Fibroblast of mammary gland (primary cell): ENCODE measurements at places on chromosomes 13 and 19.

DNA sequence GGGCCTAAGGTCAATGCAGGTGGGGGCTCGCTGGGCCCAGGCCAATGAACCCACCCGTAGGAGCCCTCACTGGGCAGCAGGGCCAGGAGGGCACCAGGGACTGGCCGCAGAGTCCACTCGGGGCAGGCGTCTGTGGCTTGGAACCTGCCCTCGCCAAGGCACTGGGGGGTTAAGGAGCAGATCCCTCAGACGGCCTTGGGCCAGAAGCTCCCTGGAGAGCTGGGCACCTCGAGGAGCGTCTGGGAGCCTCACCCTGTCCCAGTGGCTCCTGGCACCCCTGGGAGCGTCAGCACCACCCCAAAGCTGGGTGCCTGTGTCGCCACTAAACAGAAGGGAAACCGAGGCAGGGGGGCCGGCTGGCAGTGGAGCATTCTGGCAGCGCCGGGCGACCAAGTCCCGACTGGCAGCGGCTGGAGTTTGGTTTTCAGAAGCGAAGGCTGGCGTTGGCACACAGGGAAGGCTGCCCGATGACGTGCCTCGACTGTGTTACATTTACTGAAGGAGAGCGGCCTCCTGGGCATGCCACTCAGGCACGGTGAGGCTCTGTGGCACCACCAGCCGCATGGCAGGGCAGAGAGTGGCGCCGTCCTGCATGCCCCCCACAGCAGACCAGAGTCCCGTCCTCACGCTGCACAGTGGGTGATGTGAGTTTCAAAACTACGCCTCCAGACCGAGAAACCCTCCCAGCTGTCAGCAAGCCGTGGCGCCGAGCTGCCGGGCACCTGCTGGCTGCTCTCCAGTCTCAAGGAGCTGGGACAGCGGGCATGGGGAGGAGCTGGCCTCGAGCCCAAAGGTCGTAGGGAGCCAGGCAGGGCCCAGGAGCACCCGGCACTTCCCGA, 9.2 kb upstream of the MEX3D start:
- DNase-seq: no peak

DNA sequence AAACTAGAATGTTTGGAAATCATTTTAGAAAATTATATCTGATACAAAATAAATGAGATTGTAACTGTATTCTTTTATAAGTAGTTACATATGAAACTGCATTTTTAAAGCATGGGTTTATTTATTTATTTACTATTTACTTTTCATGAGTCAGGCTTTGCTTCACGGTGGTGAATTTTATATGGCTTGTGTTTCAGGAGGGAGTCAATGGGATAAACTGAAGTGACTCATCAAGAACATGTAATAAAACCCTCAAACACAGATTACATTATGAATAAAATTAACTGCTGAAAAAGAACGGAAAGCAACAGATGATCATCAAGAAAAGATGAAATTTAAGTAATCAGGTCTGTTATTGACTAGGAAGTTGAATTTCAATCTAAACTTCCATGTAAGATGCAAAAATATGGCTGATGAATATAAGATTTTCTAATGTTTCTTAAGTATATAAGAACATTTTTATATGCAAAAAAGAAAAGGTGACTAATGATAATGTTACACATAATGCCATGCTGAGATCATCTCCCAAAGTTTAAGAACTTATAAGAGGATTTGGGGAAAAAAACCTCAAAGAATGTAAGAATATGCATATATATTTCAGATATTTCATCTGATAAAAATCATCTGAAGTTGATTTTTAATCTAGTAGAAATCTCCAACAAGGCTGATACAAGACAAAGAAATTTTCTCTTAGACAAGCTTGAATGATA, 383.6 kb downstream of the SLITRK1 start:
- DNase-seq: peak; percentile 79

DNA sequence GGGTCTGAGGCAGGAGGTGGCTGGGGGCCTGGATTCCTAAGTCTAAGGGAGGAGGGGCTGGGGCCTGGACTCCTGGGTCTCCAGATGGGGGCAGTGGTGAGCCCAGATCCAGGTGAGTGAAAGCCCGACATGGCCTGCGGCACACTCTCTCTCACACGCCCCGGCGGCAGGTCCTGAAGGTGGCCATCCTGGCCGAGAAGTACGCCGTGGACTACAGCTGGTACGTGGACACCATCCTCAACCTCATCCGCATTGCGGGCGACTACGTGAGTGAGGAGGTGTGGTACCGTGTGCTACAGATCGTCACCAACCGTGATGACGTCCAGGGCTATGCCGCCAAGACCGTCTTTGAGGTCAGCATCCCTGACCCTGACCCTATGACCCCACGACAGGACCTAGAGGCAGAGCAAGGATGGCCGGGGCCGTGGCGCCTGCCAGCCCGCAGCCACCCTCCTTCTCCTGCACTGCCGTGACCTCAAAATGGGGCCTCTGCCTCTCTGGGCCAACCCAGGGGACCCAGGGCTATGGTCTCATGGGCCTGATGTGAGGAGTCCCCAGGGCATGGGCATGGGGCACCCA, 13.2 kb downstream of the FUZ start:
- DNase-seq: no peak

- peak; percentile 91 for DNase-seq
Measured at GRCh38 chr13:20616059-20616797, 49.3 kb downstream of the IFT88 start.

DNA sequence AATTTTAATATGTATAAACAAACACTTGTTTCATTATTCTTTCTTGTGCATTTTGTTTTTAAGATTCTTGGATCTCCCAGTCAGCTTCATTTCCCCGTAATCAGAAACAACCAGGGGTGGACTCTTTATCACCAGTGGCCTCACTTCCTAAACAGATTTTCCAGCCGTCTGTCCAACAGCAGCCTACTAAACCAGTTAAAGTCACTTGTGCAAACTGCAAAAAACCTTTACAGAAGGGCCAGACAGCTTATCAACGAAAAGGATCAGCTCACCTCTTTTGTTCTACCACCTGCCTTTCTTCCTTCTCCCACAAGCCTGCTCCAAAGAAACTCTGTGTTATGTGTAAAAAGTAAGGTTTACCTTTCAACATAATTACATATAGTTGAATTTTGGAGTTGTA, 44.3 kb downstream of the ZMYM2 start:
- DNase-seq: no peak

DNA sequence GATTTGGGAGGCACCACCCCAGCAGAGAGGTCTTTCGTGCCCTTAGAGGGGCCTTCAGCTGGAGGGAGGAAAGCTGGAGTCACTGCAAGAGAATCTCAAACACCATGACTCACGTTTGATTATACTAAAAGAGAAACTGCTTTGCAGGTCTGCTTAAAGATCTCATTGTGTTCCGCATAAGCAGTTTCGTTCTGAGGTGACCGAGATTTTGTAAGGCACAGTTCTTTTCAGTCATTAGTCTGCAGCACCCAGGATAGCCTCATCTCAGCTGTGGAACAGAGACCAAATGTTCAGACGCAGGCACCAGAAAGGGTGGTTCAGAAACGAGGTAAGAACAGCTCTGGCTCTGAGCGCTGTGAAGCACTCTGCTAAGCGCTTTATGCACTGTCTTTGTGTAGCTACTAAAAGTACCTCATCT, 71.2 kb upstream of the GTF3A start:
- DNase-seq: no peak

GRCh38 chr13:98442391-98443230, 134.3 kb downstream of the STK24 start:
- DNase-seq: no peak

GRCh38 chr13:40781717-40782116, 7.7 kb upstream of the SLC25A15 start:
- DNase-seq: no peak

DNA sequence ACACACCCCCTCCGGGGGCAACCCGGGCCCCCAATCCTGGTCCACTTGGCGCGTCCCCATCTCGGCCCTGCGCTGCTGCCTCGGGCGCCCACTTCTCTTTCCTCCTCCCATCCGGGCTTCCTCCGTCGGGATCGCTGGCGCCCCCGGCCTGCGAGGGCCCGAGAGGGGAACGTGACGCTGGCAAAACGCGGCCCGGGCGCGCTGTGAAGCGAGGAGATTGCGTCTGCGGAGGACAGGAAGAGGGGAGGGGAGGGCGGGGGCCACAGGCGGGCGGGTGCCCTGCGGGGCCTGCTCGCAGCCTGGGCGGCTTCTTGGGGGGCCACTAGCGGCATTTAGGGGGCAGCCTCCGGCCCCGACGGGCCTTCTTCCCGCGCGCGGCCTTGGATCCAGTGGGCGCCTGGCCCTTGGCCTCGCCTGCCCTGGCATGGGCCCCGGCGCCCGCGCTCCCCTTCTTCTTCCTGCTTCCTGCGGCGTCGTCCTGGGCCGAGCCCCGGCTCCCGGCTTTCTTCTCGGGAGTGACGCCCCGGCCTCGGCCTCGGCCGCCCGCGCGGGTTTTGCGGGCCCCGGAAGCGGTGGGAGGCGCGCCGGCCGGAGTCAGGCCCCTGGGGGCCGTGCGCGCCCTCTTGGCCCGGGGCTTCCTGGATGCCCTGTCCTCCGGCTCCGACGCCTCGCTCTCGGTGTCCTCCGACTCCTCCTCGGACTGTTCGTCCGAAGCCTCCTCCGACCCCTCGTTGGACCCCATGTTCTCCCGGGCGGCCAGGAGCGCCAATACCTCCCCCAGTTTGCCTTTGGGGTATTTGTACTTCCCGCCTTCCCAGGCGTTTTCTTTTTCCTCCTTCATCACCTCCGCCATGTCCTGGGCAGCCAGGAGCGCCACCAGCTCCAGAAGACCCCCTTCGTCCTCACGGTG, 2.2 kb downstream of the PNMA8B start:
- no peak for DNase-seq

DNA sequence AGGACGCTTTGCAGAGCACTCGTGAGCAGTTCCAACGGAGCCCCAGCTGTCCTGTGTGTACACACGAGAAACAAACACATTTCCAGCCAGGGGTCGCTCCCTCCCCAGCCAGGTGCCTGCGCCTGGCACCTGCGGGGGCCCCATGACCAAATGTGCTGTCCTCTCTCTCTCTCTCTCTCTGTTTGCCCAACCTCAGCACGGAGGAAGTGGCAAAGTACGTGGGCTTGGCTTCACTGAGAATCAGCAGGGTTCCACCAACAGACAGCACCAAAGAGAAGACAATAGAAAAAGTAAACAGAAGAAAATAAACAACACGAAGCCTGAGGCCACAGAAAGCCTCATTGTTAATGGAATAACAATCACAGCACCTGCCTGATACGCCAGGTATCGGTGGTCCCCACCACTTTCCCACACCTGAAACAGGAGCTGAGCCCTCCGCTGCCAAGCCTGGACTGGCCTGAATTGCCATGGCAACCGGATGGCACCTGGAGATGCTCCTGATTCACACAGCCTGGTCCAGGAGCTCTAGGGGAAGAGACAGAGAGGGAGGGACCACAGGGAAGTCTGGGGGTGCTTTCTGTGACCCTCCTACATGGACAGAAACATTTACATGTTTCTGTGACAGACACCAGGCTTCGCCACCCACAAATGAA, 103.9 kb upstream of the CACNA1A start:
- DNase-seq: no peak

- DNase-seq: no peak
Measured at GRCh38 chr13:94813920-94814475, 101.7 kb upstream of the SOX21 start.

- no peak for DNase-seq
Measured at GRCh38 chr19:10116085-10116865, 3.4 kb downstream of the EIF3G start.

- no peak for DNase-seq
Measured at GRCh38 chr19:55153652-55154264, 3.8 kb downstream of the TNNI3 start.

DNA sequence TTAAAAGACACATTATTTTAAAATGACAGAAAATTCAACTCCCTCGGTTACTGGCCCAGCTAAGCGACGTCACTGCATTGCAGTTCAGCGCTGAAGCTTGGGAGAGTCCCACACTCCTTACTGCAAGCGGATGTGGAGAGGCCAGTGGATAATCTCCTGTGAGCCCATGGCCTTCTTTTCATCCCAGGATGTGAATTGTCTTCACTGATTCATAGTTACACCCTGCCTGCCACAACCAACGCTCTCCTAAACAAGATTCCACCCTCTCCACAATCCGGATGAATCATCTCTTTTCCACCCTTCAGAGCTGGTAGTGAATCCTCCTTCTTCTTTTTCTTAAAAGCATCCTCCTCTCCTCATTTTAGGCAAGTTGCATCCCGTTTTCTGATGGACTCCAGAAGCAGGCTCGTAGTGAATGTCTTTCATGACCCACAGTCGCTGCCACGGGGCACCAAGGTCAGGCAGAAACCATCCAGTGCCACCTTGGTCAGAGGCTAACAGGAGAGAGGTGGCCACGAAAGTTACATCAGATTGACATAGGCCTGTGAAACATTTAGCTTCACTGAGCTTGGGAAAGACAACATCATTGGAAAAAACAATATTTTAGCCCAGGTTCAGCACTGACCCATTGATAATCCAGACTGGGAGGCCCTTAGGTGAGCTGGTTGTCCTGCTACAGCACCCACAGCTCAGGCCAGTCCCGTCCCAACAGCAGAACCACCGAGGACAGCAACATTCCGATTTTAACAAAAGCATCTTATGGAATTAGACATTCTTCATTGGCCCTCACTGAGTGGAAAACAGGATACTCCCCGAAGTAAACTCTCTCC, 2.0 kb downstream of the GJB2 start:
- peak; percentile 94 for DNase-seq
